Tibial nerve (tissue), 4 donors: ENCODE measurements at places on chromosomes 7 and 10.

DNA sequence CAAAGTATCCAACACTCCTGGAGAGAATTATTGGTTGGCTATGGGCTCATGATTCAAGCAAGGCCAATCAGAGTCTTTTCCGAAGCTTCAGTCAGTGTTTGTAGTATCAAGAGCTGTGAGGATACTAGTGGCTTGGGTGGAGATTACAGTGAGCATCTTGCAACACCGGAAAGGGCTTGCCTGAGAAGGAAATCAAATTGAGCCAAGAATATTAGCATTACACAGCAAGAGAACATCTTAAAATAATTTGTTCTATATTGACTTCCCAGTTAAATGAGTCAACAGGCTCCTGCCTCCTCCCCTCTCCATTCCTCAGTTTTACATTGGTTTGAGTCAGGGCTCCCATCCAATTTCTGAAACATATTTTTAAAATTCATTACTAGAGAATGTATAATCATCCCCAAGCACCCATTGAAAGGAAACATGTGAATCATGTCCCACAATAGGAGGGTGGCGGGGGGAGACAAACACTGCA, 127.4 kb downstream of the ELAPOR2 start:
- peak; percentile 23 for DNase-seq

- DNase-seq: no peak
These were observed 4.2 kb upstream of the NANOS1 start for GRCh38 chr10:119025336-119025735.

GRCh38 chr10:78292982-78293865, 259.6 kb downstream of the RPS24 start:
- DNase-seq: no peak

- no peak for DNase-seq
These were observed 859.8 kb downstream of the LRMDA start for GRCh38 chr10:76291175-76291574.

DNA sequence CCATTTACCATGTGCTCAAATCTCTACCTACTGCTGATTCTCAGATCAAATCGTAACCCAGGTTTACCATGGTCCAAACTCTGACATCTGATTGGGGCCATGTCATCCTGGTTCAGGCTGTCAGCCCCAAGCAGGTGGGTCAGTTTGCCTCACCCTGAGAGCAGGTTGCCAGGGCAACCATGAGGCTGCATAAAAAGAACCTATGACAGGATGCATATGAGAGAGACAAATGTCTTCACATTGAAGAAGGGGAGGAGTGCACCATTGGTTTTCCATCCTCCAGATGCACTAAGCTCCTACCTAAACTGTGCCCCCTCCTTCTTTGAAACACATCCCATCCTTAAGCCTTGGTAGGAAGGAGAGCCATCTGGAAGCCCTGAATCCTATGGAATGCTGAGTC, 10.2 kb downstream of the PRSS1 start:
- no peak for DNase-seq

- no peak for DNase-seq
These were observed 48.3 kb downstream of the ZNF783 start for GRCh38 chr7:149310113-149310836.

GRCh38 chr10:126199221-126199998, 188.9 kb downstream of the ADAM12 start:
- DNase-seq: no peak

DNA sequence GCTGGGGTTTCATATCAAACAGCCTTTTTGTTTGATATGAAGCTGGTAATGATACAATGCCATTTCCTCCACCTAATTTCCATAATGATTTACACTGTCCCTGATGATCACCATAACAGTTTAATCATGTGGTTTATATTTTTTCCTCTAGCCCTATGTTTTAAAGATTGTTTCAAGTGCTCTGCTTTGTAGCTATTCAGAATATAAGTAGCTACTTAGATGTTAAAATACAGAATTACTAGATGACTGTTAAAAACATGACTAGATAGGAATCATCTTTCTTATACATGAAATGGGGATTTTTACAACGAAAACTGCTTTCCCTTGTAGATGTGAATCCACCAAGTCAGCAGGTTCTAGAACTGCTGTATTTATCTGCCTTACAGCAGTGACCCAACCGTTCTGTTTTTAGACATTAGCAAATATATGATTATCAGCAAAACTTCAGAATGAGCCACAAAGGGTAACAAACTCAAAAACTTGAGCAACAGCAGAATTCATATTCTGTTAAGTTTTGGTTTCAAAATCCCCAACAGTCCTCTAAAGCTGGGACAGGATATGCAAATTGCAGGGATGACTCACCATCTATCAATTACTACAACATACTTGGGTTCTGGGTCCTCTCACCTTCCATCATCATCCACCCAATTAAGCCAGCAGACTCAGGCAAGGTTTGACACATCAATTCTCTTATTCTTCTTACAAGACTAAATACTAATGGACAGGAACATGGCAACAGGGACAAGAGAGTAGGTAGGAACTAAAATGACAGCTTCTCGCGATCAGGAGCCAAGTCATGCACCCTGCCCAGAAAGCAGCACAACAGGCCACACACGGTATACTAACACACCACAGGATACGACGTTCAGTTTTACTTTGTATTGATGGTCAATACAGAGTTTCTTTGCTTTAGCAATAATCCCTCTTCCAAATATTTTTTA, 83.9 kb downstream of the PIP4K2A start:
- DNase-seq: no peak

GRCh38 chr7:155795951-155796350, 16.3 kb downstream of the SHH start:
- no peak for DNase-seq

DNA sequence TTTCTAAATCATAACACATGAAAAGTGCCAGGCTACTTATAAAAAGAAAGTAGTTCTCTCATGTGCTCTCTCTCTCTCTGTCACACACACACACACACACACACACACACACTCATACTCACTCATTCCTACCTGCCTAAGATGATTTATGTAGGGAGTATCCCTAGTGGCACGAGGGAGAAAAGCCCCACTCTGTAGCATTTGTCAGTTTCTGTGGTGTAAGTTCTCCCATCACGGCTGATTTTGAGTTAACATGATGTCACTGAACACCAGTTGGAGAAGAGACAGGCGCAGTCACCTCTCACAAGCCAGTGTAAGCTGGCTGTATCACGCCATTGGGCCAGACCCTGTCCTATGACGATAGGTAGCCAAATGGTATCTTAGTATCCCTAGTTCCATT, 395.4 kb downstream of the SFMBT2 start:
- no peak for DNase-seq

DNA sequence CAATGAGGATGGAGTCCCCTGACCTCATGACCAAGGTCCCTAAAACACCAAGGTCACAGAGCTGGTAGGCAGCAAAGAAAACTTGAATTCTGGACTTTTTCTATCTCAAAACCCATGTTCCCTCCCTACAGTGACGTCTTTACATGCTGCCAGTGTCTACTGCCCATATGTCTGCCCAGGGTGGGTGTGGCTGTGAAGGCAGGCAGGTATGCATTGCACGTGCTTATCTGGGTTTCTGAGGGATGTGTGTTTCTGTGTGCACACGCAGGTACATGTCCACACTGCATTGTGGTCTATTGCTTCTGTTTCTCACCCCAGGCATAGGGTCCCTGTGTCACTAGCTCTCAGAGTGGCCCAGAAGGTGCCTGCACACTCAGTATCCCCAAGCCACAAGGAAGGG, 13.5 kb downstream of the ATP6V1F start:
- DNase-seq: no peak

DNA sequence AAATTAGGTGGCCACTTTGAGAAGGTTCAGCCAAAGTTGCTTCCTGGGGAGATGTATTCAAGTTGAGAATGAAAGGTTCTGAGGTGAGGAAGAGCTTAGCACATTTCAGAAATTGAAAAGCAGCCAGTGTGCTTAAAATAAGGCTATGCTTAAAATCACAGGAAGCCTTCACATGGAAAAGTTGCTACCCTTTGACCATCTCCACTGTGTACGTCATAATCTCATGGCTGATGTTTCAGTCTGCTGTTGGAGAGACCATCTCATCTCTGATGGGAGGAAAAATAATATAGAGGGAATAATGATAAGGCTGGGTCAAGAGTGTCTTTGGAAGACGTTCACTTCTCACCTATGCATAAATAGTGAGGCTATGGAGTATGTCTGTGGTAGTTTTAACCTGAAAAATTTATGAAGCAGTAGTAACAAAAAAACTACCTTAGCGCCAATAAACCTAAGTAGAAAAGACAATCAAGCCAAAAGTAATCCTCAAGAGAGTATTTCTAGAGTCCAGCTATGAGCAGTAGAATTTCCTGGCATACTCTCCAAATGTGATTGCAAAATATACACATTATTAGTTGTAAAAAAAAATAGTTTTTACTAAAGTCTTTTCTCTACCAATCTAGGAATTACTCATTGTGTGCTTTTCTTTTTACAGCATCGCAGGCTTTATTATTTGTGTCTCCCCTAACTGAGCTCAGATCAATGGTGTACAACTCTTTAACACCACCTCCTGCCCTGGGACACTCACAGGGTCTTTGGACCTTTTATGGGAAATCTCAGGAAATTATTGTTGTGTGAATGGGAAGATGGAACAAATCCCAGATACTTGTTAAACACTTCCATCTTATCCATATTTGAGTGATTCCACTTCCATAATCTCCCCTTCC, 435.2 kb upstream of the LRGUK start:
- DNase-seq: no peak

DNA sequence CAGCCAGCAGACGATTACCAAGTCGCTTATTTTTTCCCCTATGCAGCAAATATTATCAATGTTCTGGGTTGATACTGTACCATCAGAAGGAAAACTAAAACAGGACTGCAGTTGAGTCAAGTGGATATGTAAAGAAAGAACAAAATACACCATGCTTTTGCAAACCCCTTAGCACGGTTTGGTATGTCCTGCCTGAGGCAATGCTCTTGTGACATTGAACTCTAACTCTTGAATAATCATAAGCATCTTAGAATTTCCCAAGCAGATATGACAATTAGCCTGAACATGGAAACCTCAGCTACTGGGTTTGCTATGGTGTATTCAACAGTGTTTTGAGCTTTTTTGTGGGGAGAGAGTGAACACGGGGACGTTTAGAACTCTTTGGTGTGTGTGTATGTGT, 107.4 kb downstream of the ETV1 start:
- no peak for DNase-seq

GRCh38 chr10:60669501-60669900, 108.8 kb upstream of the CDK1 start:
- no peak for DNase-seq

DNA sequence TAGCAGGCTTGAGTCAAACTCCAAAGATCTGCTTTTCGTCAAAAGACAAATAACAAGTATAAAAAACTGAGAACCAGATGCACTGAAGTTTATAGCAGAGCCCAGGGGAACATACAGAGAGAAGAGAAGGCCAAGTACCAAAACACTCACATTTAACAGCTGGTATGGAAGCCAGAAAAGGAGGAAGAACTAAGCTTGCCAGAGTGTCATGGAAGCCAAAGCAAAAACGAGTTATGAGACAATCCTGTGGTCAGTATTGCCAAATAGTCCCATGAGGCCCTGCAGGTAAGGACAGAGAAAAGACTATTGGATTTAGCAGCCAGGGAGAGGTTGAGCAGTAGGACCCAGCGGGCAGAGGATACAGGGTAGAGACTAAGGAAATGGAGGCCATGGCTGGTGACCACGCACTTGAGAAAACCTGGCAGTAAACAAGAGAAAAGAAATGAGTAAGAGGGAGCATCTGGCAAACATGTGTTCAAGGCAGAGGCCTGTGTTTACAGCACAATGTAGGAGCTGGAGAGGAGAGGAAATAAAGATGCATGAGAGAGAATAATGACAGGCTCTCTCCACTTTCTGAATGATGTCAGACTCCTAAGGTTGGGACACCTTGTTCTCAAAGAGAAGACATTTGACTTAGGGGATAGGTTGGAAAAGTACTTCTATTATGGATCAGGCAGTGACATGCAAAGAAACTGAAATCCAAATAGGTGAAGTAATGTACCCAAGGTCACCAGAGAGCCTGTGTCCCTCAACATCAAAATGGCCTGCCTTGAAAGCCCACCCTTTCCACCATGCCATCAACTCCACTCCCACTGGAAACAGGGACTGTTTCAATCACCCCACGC, 9.1 kb downstream of the CREB3L2 start:
- peak; percentile 90 for DNase-seq

GRCh38 chr10:19848226-19848985, 32.2 kb downstream of the PLXDC2 start:
- DNase-seq: no peak

- no peak for DNase-seq
These were observed 23.6 kb upstream of the SEMA3C start for GRCh38 chr7:80942261-80943041.

DNA sequence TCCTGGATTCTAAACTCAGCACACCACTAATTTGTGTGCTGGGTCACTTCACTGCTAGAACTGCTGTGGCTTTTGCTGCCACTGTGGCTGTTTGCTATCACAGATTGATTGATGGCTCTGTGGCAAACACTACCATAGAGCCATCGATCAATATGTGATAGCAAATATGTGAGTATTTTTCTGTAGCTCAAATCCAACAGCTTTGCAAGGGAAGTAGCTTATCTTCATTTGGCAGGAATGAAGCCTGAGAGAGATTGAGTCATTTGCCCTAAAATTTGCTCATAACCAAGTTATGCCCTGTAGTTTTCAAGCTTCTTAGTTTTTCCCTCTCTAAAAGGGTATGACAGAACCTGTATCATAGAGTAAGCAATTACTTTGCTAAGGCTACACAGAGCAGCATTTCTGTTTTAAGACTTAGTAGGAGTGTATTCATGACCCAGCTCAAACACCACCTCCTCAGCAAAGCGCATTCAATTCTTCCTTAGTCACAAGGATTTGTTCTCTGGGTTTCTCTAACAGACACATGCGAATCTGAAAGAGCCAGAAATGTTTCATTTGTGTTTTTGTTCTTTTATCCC, 43.1 kb downstream of the MINPP1 start:
- no peak for DNase-seq
